ENCODE measurements at places on chromosomes 2 and 18.
A peak's percentile ranks its signal among the peaks of the same experiment; 100 is the strongest.

DNA sequence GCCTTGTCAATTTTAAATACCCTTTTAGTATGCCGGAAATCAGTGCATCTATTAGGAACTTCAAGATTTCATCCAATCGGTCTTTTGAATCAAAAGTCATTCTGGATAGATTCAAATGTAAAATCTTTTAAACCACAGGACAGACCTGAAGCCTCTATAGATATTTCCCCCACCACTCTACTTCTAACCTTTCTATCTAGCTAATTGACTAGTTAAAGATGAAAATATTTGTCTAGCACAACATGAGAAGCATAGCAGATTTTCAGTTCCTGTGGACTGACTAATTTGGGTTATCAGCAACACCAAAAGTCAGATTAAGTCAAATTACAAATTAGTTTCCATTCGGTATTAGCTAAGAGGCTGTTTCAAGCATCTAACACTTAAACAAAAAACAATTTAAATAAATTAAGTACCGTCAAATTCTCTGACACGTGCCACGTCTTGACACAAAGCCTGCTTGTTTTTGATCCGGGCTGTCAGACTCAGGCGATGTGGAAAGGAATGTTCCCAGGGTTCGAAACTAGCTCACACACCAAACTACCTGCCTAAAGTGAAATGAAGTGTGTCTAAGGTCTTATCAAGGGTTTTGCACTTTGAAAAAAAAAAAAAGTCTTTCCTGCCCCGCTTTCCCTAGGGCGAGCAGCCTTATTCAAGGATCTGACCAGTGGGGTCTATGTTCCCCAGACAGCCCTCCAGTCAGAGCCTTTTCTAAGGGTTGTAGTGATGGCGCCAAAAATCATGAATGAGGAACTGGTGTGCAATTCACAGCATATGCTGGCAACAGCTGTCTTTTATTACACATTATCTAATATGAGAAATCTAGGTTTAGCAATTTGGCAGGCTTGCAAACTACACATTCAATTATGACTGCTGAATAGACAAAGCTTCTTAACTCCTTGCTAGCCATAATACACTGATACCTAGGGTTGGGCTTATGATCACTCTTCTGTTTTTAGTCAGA, 4.7 kb downstream of the CYTIP start:
- no peak for DNase-seq

GRCh38 chr2:106886916-106887758, 1.2 kb upstream of the ST6GAL2 start:
- DNase-seq = peak; percentile 52

DNA sequence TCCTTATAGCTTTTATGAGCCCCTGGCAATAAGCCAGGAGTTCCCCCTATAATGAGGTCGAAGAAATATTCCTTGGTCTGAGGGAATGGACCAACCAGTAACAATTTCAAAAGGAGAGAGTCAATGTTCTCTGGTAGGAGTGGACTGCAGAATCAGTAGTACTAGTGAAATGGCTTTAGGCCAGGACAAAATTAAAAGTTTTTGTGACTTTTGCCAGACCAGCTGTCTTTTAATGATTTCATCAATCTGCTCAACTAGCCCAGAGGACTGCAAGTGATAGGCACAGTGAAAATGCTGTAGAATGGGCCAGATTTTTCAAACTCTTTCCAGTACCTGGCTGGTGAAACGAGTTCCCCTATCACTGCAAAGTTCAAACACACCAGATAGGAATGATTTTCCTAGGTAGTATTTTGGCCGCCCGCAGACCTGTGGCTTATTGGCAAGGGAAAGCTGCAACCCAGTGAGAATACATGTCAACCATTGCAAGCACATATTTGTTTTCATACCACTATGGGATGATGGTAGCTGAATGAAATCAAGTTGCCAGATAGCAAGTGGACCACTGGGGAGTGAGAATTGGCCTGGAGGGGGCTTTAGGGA, 45.5 kb downstream of the CERS6 start:
- DNase-seq = no peak

DNA sequence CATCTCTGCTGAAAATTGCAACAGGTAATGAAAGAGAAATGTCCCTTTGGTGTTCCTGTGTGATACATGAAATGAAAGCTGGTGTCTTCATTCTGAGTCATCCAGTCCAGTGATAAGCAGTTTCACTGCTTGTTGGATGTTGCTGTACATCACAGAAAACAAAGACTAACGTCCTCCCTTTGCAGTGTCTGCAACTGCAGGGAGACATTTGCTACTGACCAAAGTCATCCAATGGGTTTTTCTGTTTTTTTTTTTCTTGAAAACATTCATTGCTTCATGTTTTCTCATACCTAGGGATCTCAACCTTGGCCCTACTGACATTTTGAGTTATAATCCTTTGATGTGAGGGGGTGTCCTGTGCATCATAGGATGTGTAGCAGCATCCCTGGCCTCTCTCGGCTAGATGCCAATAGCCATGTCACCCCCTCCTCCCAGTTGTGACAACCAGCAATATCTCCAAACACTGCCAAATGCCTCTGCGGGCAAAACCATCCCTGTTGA, 63.6 kb upstream of the FZD5 start:
- no peak for DNase-seq

- DNase-seq = peak; percentile 23
Observed at GRCh38 chr18:52442686-52443085, 102.7 kb downstream of the DCC start.

- DNase-seq = no peak
Observed at GRCh38 chr2:141947396-141948114, 183.3 kb downstream of the LRP1B start.

GRCh38 chr2:38277245-38278116, 99.6 kb downstream of the ATL2 start:
- peak; percentile 73 for DNase-seq

GRCh38 chr2:159808032-159808425, 10.0 kb upstream of the CD302 start:
- DNase-seq = no peak

DNA sequence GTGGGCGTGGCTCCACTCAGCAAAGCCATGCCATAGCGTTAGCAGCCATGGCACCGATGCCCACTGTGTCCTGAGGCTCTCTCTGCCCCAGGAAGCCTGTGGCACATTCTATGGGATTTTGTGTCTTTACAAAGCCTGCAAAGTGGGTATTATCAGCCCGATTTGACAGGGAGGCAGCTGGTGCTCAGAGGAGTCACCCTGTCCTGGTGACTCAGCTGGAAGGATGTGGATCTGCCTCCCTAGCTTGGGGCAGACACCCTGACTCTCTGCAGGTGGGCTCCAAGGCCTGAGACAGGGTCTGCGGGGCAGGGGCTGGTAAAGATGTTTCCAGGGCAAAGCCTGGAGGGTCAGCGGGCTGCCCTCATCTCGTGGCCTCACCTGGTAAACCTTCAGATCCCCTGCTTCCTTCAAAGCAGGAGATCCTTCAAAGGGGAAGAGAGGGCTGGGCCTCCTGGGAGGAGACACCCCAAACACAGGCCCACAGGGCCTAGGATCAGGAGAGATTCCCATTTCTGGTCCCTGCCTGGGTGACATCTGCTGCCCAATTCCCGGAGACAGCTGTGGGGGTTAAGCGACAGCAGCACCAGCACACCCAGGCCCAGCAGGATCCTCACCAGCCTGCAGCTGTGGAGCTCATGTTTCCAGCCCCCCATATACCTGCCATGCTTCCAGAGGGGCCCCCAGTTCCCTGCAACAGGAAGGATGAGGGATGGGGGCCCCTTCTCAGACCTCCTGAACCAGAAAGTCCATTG, 3.0 kb upstream of the ASB1 start:
- DNase-seq = peak; percentile 3

DNA sequence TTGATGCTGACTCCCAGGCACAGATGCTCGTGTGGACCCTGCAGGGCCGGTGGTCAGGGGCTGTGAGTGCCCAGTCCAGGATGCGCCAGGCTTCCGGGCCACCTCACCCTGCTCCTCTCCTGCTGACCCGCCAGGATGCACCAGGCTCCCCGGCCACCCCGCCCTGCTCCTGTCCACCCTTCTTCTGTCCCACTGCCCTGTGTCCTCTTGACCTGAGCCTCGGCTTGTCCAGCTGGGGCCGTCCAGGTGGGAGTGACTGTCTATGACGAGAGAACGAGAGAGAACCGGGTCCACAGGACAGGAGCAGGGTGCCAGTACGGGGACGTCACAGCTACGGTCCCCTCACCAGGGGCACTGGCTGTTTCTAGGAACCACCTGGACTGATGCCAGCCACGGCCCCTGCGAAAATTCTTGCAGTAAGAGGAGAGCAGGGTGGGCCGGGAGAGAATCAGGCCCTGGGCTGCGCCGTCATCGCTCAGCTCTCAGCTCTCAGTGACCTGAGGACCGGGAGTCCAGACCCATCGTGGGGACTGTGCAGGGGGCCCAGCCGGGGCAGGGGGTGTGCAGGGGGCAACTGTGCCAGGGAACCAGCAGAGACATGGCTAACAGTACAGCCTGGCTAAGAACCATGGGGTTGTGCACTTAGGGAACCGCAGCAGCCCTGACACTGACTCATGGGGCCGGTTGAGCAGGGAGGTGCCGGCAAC, 12.9 kb upstream of the NFATC1 start:
- DNase-seq = no peak

- DNase-seq = no peak
Observed at GRCh38 chr2:10400568-10400977, 47.6 kb downstream of the ODC1 start.

DNA sequence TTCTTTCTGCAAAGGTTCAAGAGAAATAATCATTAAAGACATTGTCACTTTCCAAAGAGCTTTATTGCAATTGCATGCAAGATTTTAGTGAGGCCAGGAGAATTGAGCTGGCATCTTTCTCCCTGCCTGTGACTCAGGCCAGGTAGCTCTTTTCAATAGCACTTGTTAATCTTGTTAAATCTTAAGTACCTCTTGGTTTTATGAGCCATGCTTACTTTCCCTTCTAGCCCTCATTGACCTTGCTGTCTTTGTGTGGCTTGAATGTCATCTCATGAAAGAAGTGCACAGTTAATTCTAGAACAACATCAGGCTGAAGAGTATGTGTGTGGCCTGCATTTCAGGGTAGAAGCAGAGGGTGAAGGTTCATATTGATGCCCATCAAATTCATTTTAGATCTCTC, 14.8 kb upstream of the LGALSL start:
- peak; percentile 70 for DNase-seq

- DNase-seq = no peak
Observed at GRCh38 chr2:133836691-133837345, 268.6 kb upstream of the NCKAP5 start.

GRCh38 chr2:220365023-220365422, 737.6 kb downstream of the SLC4A3 start:
- DNase-seq = no peak

- DNase-seq = no peak
Observed at GRCh38 chr2:128455721-128456050, 137.0 kb upstream of the HS6ST1 start.

DNA sequence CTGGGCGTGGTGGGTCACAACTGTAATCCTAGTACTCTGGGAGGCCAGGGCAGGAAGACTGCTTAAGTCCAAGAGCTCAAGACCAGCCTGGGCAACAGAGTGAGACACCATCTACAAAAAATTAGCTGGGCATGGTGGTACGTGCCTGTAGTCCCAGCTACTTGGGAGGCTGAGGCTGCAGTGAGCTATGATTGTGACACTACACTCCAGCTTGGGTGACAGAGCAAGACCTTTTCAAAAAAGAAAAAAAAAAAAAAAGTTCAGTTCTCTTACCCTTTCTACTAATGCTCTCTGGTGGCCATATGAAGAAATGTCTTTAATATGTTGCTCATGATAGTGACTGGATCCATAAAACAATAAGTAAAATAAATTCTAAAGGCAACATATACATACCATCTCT, 14.9 kb downstream of the TYW5 start:
- DNase-seq = no peak

DNA sequence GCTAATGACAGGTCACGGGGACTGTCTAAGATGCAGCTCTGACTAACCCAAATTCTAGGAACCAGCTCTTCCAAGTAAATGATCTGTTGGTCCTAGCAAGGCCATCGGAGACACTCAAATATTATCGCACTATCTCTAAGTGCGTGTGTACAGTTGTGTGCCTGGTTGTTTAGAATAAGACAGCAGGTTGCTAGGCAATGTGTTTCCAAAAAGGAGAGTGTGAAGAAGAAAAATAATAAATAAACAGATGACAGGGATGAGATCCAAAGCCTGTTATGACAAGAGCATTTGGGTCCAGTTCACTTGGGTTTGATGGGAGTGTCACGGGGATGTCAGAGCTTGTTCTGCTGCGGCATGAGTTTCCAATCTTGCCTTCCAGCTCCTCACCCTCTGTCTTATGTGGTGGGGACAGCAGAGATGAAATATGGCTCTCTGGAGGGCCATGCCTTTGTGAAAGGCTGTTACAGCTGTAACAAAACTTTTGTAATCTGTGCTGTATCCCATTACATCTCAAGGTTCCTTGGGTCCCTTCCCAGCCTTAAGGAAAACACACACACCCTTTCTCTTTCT, 127.5 kb upstream of the TNP1 start:
- DNase-seq = no peak

- peak; percentile 31 for DNase-seq
Observed at GRCh38 chr2:177207101-177207500, 5.5 kb upstream of the HNRNPA3 start.

Measured in NCI-H524 (cell line).